Cortex of kidney (tissue), 1 donor: ENCODE measurements at places on chromosomes 13 and 19.

GRCh38 chr13:100269837-100270236 lies 180.9 kb downstream of the PCCA start:
- DNase-seq: no peak

GRCh38 chr13:27493981-27494380 lies 43.6 kb upstream of the MTIF3 start:
- DNase-seq: no peak

DNA sequence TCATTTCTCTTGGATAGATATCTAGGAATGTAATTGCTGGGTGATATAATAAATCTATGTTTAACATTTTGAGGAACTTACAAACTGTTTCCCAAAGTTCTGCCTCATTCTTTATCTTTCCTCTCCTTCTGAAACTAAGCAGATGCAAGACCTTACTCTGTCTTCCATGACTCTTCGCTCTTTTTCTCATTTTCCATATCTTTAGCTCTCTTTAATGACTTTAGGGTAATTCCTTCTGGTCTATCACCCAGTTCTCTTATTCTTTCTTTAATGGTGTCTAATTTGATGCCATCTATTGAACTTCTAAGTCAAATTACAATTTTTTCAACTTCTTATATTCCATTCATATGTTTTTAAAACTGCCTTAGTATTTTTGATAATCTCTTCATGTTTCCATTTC lies 316.6 kb downstream of the POU4F1 start:
- DNase-seq: no peak

GRCh38 chr13:48806522-48806921 lies 152.8 kb downstream of the CYSLTR2 start:
- DNase-seq: no peak

- no peak for DNase-seq
These were observed 259.0 kb downstream of the NALCN start for GRCh38 chr13:101157261-101157660.

GRCh38 chr19:51978882-51979281 lies 7.8 kb downstream of the ZNF350 start:
- no peak for DNase-seq

DNA sequence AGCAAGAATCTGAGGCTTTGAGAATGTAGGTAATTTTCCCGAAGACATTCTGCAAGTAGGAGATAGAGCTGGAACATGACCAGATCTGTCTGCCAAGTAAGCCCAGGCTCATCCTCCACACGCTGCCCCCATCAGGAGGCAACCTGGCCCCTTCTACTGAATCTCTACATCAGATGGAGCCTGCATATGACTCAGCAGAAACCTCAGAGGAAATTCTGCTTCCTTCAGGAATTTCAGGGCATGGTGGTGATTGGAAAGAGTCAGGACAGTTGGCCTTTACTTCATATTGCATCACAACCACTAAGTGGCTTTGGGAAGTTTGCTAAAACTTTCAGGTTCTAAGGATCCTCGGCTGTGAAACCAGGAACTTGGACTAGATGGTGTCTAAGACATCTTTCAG lies 85.2 kb downstream of the LRRC63 start:
- DNase-seq: no peak

DNA sequence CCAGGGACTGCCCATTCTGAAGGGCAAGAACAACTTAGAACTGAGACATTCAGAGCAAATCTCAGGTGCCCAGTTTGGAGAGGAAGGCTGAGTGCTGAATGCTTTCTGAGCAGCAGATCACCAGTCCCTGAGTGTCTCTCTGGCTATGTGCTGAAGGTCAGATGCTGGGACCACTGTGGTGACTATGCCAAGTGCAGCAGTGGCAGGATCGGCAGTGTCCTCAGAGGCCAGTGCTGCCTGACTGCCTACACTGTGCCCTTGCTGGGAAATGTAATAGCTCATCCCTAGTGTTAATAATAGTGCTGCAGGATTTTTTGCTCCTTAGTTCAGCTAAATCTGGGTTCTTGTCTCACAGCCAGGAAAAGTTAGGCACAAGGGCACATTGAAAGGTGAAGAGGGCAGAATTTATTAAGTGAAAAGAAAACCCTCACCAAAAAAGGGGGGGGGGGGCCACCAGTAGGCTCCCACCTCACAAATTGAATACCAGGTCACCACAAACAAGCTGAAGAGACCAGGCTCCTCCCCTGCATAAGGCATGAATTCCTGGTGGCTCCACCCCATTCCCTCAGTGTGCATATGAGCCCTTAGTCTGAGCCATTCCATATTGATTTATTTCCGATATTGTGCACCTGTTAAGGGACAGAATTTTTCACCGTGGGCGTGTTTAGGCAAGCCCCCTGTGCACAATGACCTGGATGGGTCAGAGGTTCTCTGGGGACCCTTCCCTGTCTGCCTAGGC lies 18.5 kb downstream of the RFXAP start:
- no peak for DNase-seq

GRCh38 chr13:40231751-40232150 lies 434.7 kb downstream of the FOXO1 start:
- DNase-seq: no peak

- DNase-seq: no peak
These were observed 1.4 kb downstream of the PLPP2 start for GRCh38 chr19:289651-290371.

GRCh38 chr19:33432446-33433170 lies 59.1 kb downstream of the CEBPG start:
- DNase-seq: no peak

DNA sequence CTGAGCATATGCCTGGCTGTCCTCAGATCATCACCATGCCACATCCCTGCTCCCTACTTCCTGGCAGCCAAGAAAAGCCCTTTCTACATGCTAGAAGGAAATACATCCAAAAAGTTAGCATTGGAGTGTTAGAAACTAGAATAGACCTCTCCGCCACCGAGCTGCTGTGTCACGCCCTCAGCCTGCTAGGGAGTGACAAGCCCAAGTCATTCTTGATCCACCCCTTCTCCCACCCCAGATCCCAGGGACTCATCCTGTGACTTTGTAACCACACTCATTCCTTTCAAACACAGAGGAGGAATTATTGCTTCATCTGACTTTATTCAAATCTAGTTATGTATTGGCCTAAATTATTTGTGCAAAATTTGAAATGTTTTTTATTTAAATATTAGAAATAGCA lies 45.3 kb downstream of the POLR1D start:
- no peak for DNase-seq

GRCh38 chr13:62250501-62251201 lies 835.0 kb upstream of the PCDH20 start:
- no peak for DNase-seq

- DNase-seq: no peak
These were observed 7.5 kb upstream of the DACH1 start for GRCh38 chr13:71874458-71874857.

GRCh38 chr19:2547721-2548120 lies 71.8 kb downstream of the GADD45B start:
- no peak for DNase-seq

DNA sequence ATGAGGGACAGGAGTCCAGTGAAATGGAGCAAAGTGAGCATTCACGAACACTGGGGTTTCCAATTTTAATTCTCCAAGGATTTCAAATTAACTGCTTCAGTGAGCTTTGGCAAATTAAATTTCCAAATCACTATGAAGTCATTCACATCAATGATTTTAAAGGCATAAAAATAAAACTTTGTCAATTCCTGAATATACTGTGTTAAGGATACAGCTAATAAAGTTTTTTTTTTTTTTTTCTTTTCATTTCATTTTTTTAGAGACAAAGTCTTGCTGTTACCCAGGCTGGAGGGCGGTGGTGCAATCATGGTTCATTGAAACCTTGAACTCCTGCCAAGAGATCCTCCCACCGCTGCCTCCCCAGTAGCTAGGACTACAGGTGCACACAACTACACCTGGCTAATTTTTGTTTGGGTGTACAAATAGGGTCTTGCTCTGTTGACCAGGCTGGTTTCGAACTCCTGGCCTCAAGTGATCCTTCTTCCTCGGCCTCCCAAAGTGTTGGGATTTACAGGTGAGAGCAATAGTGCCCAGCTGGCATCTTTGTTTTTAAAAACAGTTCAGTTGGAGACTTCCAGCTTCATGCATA lies 21.9 kb downstream of the RBM26 start:
- DNase-seq: no peak

GRCh38 chr13:69094485-69094884 lies 1013.1 kb upstream of the ATXN8OS start:
- no peak for DNase-seq
